ENCODE measurements at places on chromosomes 5 and 9.

- DNase-seq = no peak
Observed at GRCh38 chr9:136899196-136899595, 12.9 kb downstream of the TRAF2 start.

- DNase-seq = no peak
Observed at GRCh38 chr9:19485193-19485592, 76.4 kb downstream of the ACER2 start.

DNA sequence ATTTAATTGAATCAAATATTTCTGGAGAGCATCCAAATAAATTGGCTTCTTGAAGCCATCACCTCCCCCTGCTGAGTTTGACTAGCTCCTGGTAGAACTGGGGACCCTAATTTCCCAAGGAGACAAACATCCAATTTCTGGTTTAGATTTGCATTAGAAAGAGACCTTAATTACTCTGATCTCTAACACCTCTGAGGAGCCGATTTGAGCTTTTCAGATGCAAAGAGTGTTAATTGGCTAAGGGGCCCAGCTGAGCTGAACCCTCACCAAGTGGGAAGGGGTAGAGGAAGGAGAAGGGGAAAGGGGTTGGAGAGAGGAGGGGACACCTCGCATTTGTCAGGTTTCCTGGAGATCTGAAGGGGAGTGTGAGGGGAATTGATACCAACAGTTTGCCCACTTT, 145.4 kb upstream of the SHB start:
- no peak for DNase-seq

DNA sequence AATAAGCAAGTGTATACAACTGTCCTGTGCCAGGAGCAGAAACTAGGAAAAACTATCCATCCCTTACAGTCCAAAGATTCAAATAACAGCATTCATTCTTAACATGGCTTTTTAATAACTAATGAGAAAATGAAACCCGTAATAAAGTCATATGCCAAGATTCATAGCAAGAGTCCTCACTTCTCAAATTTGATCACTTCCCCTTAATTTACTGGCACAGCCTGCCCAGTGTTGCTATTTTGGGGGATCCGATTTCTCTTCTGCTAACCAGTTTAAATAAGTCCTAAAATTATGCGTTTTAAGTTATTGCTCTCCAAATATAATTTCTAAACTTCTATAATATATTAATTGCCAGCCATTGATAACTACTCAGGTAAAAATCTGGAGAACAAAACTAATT, 177.0 kb upstream of the PTGER4 start:
- no peak for DNase-seq

GRCh38 chr5:159965031-159965837, 43.7 kb upstream of the TTC1 start:
- no peak for DNase-seq

DNA sequence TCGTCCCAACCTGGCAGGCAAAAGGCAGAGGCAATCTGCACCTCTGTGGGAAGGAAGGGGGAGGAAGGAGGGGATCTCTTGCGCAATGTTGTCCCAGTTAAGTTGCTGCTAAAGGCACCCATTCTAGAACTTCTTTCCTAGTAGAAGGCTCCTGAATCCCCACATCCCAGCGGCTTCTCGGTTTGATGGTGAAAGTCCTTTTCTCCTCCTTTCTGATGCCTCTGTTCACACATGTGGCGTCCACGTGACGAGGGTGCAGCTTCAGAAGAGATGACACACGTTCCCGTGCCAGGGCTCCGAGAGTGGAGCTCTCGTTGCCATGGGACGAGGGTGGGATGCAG, 96.9 kb upstream of the FCN2 start:
- DNase-seq = no peak
